ENCODE measurements at places on chromosomes 5 and 9.
A peak's percentile ranks its signal among the peaks of the same experiment; 100 is the strongest.

DNA sequence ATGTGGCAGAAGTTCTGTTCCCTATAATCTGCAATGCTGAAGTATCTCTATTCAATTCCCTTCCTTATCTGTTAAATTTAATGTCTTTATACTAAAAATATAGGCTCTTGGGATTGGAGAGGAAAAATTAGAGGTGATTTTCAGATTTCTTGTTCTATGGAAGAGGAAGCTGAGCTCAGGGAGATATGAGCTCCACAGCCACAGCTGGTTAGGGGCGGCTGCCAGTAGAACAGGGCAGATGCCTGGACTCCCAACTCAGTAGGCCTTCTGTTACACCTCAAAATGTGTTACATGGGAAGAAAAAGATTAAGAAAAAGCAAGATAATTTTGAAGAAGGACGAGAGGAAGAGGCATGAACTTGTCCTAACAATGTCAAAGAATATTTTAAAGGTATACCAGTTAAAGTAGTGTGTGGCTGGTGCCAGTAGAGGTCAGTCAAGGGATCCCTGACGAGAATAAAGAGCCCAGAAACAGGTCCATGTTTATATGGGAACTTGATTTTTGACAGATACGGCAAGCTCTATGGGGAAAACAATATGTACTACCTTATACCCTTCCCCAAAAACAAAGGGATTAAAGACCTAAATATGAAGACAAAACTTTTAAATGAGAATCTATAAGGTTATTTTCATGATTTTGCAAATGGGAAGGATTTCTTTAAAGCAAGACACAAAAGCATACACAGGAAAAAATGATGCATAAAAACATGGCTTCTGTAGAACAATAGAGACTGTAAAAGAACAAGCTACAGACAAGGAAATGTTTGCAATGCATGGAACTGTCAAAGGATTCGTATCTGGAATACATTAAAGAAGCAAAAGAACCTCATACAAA lies 28.7 kb downstream of the DNAJC21 start:
- DNase-seq: peak; percentile 66

DNA sequence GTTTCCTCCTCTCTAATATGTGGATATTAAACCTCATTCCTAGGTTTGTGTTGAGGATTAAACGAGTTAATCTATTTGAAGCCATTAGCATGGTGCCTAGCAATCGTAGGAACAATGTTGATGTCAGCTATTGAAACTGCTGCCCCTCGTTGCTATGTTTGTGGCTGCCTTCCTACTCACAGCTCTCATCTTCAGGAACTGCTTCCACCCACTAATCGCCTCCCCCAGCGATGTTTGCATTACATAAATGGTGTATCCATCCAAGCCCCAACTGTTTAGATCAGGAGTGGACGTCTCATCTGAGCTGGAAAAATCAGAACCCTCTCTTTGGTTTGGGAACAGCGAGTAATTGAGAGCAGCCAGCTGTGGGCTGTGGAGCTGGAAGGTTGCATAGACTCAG lies 416.6 kb downstream of the ARHGEF28 start:
- no peak for DNase-seq

DNA sequence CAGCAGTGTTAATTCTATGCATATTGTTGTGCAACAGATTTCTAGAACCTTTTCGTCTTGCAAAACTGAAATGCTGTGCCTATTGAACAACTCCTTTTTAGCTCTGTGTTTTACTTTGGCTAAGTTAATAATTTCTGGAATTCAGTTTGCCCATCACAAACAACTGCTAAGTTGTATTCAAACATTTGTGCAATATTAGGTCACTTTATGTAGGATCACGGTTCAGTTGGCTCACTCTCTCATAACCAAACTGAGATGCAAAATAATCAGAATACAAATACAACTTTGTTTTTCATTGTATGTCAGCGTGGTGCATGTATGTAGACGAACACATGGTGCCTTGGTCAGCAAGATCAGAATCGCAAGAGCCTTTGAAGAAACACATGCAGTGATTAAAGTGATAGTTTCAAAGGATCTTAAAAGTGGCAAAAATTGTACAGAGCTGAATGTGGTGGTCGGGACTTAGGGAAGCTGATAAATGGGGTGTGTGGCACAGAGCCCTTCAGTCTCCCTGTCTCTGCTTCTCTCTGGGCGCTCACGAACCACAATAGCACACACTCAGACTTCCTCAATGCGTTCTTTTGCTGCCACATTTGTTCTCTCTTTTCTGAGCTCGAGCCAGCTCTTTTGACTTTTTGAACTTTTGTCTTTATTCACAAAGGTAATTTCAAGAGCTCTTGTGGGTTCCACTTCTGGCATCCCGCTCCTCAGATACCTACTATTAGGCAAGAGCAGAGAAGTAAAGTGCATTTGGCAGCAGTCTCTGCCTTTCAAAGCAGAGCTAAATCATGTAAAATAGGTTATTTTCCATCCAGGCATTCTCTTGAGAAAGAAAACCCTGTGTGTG lies 112.4 kb upstream of the CTSL start:
- peak; percentile 62 for DNase-seq

GRCh38 chr5:140131967-140132409 lies 6.3 kb downstream of the IGIP start:
- peak; percentile 43 for DNase-seq

DNA sequence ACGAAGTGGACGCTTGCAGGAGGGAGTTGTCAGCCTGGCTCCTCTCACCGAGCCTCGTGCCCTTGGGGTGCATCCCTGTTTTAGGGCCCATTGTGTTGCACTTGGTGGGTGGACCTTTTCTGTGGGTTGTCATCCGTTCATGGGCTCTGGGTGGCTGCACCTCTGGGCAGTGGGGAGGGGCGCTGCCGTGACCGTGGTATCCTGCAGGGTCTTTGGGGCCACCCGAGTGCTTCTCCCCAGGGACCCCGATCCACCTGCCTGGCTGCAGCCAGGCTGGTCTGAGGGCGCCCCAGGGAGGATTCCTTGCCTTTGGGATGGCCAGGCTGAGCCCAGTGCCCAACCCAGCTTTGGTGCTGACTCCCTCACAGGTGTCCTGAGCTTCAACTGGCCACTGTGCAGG lies 41.0 kb upstream of the UBAC1 start:
- no peak for DNase-seq

GRCh38 chr9:14183001-14183400 lies 130.9 kb downstream of the NFIB start:
- DNase-seq: no peak

- no peak for DNase-seq
Measured at GRCh38 chr5:88388476-88389337, 120.1 kb upstream of the TMEM161B start.

GRCh38 chr9:83434254-83434653 lies 103.9 kb downstream of the FRMD3 start:
- no peak for DNase-seq

DNA sequence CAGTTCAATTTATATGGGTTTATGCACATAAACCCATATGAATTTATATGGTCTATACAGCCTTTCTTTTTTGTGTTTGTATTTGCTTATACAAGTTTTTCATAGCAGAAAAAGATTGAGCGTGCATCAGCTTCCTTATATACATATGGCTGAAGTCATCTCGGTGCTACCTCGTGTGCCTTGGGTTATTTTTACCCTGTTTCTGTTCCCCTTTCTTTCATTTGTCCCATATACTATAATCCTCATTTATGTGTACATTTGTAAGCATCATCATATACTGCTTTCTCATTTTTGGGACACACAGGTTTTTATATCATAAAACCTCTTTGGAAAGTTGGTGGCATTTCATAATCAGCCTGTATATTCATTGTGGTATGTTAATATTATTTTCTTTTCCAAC lies 107.8 kb upstream of the ADAMTSL1 start:
- no peak for DNase-seq

GRCh38 chr9:124660341-124660801 lies 110.7 kb downstream of the NR6A1 start:
- peak; percentile 79 for DNase-seq

DNA sequence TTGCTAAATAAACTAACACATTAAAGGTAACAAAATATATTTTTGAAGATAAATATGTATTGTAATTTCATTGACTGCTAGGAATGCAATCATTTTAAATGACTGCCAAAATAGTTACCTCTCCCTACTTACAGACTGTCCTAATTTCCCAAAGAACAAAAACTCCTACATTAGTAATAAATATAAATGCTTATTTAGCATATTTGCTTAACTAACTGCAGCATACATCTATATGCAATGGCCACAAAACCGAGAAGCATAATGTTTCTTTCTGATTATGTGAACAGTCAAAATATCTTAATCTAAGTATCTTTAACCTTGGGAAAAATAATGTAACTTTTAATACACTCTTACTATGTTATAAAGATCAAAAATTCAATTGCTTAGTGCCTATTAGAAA lies 431.7 kb downstream of the HCN1 start:
- no peak for DNase-seq

GRCh38 chr5:95759634-95760033 lies 28.5 kb downstream of the RHOBTB3 start:
- no peak for DNase-seq

- DNase-seq: no peak
Measured at GRCh38 chr9:81673310-81673709, 16.0 kb downstream of the TLE1 start.

GRCh38 chr5:38603691-38604090 lies 47.2 kb upstream of the LIFR start:
- DNase-seq: no peak

- DNase-seq: no peak
Measured at GRCh38 chr5:174529925-174530681, 194.3 kb upstream of the MSX2 start.

GRCh38 chr9:85001925-85002324 lies 332.4 kb downstream of the NTRK2 start:
- DNase-seq: no peak

- DNase-seq: no peak
Measured at GRCh38 chr5:68245319-68245718, 29.8 kb downstream of the PIK3R1 start.

DNA sequence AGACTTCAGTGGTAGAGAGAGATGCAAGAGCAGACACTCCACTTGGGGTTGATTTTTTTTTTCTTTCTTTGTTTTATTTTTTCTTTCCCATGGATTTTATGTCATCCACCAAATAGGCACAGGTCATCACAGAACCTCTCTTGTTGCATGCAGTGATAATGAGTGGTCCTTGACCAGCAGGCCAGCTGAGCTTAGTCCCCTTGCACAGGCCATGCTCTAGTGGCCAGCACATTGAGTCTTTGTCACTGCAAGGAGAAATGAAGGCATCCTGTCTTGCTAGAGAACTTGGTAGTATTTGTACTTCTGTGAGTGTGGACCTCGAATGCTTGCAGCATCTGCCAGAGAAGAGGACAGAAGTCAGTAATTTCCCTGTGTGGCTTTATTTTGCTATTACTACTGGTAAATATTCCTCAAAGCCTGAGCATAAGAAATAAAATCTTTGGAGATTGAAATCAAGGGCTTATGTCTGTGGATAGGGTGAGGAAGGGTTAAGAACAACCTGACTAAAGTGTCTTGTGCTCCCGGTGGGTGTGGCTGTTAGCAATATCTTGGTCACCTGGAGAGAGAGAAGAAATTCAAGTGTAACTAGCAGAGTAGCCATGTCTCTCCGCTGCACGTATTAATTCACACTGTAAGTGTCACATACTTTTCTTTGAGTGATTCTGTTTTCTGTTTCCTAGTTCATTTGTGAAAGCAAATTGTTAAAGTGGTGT lies 45.3 kb upstream of the NCS1 start:
- DNase-seq: no peak

GRCh38 chr5:174618589-174618988 lies 105.8 kb upstream of the MSX2 start:
- DNase-seq: no peak

GRCh38 chr9:20070336-20070735 lies 281.5 kb upstream of the SLC24A2 start:
- no peak for DNase-seq

DNA sequence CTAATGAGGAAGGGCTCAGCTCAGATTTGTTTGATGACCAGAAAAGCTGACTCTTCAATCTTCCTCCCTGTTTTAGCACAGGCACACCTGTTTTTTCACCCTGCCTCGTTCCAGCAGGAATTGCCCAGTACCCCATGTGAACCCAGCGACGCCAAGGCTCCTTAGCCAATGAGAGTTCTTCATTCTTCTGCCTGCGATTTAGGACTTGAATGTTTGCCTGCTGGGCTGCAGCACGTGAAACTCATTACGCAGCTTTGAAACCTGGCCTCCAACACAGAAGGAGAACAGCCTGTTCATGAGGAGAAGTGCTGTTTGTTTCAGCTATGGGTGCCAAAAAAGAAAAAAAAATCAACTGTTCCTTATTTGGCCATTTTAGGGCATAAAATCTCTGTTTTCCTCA lies 315.5 kb downstream of the TRPM3 start:
- DNase-seq: no peak

GRCh38 chr9:126234681-126235335 lies 91.8 kb upstream of the MVB12B start:
- DNase-seq: no peak

- no peak for DNase-seq
Measured at GRCh38 chr9:120368799-120369198, 211.2 kb downstream of the CDK5RAP2 start.

- DNase-seq: no peak
Measured at GRCh38 chr9:36837431-36838405, 196.3 kb downstream of the PAX5 start.

DNA sequence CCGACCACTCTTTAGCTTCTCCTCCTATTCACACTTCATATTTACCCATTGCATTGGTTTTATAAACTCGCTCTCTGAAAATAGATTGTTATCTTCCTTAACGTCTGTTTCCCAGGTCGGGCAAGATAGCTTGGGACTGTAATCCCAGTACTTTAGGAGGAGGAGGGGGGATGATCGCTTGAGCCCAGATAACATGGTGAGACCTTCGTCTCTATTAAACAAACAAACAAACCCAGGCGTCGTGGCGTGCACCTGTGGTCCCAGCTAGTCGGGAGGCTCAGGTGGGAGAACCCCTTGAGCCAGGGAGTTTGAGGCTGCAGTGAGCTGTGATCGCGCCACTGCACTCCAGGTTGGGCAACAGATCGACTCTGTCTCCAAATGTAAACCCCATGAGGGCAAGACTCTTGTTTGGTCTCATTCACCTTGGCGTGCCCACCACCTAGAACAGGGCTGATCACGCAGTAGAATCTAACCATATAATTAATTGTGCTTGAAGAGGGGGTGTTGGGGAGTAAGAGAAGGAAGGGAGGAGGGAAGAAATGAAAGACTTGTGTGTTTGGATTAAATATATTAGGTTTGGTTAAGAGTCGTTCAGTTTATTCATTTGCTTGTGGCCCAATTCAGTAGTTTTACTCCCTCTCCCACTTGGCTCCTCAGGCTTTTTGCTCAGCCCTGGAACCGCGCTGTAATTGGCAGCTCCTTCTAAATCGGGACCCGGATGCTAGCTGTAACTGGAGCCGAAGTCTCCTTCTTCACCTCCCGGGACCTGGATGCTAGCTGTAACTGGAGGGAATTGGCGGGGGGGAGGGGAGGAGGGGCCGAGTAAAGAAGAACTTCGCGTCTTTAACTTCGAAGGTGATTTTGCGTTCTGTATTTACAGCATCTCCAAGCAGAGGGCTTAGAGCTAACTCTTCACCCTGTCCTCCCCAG lies 24.9 kb downstream of the CDKN2A start:
- no peak for DNase-seq

All from hematopoietic multipotent progenitor cell treated with erythropoietin and hydrocortisone succinate and interleukin-3 and kit ligand, for 4 days (in vitro differentiated cells).